CD4-positive, alpha-beta T cell treated with Interleukin-12 subunit alpha and Interleukin-12 subunit beta, for 1 hour (primary cell): ENCODE measurements at places on chromosomes 7 and 10.

GRCh38 chr7:151251689-151252560 is 3.4 kb upstream of the SMARCD3 start:
- DNase-seq: no peak

DNA sequence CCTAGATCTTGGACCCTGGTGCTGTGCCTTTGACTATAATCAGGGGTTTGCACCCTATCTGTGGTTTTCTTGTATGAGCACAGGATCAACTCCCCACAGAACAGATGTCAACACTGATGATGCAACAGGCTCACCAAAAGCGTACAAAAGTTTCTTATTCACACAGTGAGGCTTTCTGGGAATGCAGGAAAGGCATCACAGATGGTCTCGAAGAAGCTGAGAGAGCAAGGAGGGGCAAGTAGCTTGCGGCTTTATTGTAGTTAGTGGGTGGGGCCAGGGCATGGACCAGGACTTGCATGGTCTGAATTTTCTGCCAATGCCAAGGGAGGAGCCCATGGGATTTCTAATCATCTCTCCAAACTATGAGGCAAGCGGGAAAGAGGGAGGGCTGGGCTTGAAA is 46.2 kb downstream of the SEC61G start:
- no peak for DNase-seq

DNA sequence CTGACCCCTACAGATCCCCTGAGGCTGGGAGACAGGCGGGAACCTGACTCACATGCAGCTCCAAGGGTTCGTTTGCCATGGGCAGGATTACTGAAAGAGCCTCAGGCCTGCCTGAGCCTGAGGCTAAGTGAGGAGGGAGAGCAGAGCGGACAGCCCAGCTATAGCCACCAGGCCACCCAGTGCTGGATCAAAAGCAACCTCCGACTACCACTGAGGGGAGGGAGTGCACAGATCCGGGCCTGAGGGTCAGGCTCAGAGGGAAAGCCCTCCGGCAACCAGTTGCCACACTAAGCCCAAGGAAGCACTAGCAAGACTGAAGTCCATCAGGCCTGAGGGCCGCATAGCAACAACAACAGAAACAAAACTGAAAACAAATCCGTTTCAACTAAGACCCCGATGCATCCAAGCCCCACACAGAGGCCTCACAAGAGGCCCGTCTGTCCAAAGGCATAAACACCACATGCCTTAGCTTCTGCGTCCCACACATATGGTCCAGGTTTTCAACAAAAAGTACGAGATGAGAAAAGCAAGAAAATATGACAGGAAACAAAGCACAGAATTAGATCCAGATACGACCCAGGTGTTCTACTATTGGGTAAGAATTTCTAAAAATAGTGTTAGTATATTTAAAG is 92.5 kb upstream of the VIPR2 start:
- DNase-seq: no peak

- DNase-seq: peak; percentile 80
Observed at GRCh38 chr7:90403174-90404113, at the start of gene CLDN12. CLDN12 (plus strand) TSS chr7:90403461; CDS start chr7:90412677, 9,216 bp downstream.

- no peak for DNase-seq
Observed at GRCh38 chr10:49134327-49134726, 506 bp upstream of the FAM170B start.
